ENCODE measurements at places on chromosomes 7 and 10.

- DNase-seq = peak; percentile 44
Observed at GRCh38 chr7:116984917-116985316, 31.6 kb downstream of the ST7 start.

DNA sequence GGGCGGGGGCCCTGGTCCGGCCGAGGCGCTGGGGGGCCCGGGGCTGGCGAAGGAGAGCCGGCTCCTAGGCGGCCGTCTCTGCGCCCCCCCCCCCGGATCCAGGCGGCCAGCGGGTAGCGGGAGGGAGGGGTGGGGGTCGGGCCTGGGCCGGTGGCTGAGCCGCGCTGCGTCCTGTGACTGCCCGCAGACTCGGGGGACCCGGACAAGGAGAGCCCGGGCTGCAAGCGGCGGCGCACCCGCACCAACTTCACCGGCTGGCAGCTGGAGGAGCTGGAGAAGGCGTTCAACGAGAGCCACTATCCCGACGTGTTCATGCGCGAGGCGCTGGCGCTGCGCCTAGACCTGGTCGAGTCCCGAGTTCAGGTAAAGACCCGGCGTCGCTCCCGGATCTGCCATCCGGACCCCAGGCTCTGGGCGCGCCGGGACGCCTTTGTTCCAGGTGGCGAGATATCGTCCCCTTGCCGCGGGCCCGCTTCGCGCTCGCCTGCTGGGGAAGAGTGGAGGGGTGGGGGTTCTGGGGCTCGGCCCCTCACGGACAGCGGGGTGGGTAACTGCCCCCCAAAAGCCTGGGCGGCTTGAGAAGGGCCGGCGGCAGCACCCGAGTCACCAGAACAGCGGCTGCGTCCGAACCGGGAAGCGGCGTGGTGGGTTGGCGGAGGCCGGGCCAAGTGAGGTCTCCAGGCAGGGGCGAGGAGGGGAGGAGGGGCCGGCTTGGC is 819 bp downstream of the UNCX start:
- DNase-seq = no peak

DNA sequence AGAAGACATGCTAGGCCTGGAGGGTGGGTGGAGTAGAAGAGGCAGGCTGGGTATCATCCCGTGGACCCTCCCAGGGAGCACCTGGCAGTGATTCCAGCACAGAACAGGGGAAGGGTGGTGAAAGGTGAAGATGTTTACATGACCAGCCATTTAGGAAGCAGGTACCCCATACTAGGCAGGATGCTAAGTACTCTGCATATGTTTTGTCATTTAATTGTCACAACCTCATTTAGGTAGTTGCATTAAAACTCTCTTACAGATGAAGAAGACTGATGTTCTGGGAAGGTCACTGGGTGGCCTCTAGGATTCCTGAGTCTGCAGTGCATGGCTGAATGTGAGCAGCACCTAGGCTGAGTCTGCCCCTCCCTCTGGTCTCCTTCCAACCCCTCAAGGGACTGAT is 15.2 kb downstream of the ITPRIP start:
- no peak for DNase-seq

DNA sequence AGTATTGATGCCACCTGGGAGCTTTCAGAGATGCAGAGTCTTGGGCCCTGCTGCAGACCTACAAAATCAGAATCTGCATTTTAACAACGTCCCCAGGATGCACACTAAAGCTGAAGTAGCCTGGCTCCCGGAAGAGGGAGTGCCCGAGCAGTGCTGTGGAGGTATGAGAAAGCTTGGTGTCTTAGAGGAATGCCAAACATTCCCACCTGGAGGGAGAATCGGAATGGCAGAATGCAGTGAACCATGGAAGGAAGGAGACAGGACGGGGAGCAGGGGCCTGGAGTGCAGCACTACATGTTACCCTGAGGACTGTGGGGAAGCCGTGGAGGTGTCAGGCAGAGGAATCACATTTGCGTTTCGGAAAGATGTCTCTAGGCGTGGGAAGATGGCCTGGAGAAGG is 90.9 kb downstream of the AOAH start:
- no peak for DNase-seq

- no peak for DNase-seq
Observed at GRCh38 chr7:87217983-87218653, 1.4 kb downstream of the TMEM243 start.

GRCh38 chr7:96901822-96902445 is 103.4 kb upstream of the DLX6 start:
- no peak for DNase-seq

- DNase-seq = no peak
Observed at GRCh38 chr7:141511676-141512396, 39.4 kb upstream of the AGK start.

DNA sequence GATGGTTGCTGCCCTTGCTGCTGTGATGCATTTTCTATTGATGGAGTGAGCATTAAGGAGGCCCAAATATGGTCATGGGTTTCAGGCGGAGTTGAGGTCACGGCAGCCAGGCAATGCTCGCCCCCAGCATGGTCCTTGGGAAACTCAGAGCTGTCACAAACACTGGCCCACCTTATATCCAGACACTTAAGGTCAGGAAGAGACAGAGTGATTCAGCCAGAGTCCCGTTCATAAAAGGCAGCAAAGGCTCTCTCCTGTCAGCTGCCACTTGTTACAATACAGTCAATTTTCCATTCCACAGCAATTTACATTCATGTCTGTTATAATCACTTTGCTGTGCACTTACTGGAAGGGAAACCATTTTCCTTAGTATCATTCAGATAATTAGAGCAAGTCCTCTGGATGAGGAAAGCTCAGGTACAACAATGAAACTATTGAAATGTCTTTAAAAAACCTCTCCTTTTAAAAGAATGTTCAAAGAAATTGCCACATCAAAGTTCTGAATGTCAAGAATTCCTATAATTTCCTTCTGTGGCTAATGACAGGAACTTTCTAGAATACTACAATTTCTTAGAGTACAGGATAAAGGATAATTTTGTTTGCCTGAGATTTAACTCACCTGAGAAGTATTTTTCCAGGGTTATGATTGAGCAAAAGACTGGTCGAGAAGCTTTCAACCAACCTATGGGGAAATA is 14.8 kb upstream of the ANKRD1 start:
- peak; percentile 53 for DNase-seq

- DNase-seq = no peak
Observed at GRCh38 chr10:23558361-23558799, 119.5 kb downstream of the OTUD1 start.

- DNase-seq = no peak
Observed at GRCh38 chr10:2772816-2773631, 294.3 kb upstream of the PFKP start.
